Renal cortical epithelial cell (primary cell): ENCODE measurements at places on chromosomes 1 and 21. TPM values are rescaled to one million over a fixed set of nuclear protein-coding genes. Genes with fewer than 3 reads are reported as not detected.

GRCh38 chr1:109467301-109467777 is 993 bp downstream of the SYPL2 start:
- DNase-seq, result no peak

DNA sequence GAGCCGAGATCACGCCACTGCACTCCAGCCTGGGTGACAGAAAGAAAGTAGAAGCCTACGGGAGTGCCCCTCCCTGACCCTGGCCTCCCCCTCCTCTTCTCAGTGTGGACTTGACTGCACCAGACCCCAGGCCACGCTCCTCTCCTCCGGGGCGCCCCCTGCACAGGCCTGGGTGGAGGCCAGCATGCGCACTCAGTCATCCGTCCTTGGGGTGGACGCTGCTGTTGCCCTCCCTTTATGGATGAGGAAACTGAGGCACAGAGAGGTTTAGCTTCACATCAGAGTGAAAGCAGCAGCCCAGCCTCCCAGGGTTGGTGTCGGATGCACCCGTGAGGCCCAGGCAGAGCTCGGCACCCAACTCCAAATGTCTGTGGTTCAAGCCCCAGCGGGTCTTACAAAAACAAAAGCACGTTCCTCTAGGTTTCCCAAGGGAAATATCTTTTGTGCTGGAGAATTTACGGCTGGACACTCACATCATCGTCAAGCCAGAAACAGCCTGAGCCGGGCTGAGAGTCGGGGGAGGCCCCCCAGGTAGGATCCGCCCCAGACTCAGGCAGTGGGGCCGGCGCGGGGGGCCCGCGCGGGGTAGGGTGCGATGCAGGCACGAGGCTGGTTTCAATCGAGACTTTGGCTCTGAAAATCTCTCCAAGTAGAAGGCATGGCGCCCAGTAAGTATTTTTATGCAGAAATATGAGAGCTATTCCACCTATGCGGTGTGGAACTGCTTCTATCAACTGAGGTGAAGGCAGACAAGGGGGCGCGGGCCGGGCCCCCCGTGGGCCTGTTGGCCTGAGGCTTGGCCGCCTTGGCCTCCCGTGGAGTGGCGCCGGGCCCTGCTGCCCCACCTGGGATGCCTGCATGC is 36.6 kb downstream of the MORN1 start:
- no peak for DNase-seq

DNA sequence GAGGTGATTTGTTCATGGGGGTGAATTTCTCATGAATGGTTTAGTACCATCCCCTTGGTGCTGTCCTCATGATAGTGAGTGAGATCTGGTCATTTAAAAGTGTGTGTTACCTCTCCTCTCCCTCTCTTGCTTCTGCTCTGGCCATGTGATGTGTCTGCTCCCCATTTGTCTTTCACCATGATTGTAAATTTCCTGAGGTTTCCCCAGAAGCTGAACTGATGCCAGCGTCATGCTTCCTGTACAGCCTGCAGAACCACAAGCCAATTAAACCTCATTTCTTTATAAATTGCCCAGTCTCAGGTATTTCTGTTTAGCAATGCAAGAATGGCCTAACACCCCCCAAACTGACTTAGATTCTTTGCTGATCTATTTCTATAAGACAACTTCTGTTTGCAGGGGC is 249.4 kb upstream of the B3GALT2 start:
- no peak for DNase-seq

GRCh38 chr1:213994888-213995287 is 7.1 kb downstream of the PROX1 start:
- no peak for DNase-seq

Gene PLA2G5
- not detected in 2 replicates for total RNA-seq

Gene TGFB2
- total RNA-seq, result 47.4 and 69.3 TPM in 2 replicates

DNA sequence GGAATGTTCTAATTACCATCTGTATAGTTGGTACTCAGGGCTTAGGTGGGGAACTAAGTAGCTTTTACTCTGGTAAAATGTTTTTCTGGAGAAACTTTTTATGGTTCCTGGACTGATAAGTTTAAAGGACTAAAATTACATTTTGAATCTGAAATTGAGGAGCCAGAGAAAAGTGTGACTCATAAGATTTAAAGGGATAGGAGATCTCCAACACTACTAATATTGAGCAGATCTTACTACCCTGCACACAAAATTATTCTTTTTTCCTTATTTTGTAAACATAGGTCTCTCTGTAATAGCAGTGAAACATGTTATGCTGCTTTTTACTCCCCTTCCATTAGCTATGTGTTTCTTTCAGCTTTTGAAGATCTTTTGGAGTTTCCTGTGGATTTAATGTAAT is 32.5 kb downstream of the MTF2 start:
- DNase-seq, result no peak

Gene CASP9
- total RNA-seq, result 8.7 and 11.5 TPM in 2 replicates

DNA sequence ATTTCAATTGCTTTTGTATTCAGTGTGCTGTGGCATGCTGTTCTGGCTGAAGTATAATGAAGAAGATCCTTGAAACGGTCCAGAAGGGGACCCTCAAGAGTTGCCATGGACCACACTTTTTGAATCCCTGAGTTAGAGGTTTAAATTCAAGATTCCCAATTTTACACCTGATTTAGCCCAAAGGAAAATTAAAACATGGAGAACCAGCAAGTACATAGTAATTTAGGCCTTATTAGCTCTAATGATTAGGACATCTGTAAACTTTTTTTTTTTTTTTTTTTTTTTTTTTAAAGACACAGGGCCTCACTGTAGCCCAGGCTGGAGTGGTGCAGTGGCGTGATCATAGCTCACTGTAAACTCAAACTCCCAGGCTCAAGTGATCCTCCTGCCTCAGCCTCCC is 107.3 kb downstream of the ENAH start:
- no peak for DNase-seq

Gene NOL9
- 22.9 and 31.3 TPM in 2 replicates for total RNA-seq

DNA sequence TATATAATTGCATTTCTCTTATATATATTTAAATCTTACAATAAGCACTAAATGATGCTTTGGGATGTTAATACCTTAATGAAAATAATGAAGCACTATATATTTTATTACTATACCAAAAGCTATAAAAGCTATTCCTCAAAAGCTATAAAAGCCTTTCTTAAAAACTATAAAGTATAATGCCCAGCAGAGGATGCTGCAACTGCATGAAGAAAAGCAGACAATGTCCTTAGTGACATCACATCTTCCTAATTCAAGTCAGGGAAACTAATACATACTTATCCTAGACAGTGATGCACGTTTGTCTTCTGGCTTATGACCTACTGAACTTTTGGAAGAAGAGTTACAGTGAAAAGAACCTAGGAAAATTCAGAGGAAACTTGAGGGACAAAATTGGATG is 13.6 kb upstream of the C1orf185 start:
- peak; percentile 4 for DNase-seq
